ENCODE measurements at places on chromosomes 16 and 17.

DNA sequence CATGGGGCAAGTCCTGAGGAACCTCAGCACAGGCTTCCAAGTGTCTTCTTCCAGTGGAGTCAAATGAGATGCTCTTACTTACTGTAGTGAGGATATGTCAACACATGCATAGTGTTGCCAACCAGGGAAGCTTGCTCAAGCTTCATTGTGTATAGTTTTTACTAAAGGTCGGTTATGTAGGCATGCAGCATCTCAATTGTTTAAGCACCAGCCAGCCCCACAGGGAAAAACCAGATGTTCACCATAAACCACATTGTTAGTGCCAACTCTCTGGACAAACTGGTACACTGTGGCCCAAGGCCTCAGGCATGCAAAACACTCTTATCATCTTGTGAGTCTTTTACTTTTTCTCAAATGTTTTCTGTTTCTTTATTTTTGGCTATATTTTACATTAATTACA lies 152.1 kb downstream of the PHKB start:
- DNase-seq = no peak

- DNase-seq = no peak
Observed at GRCh38 chr17:32495359-32496231, 8.8 kb downstream of the CDK5R1 start.

DNA sequence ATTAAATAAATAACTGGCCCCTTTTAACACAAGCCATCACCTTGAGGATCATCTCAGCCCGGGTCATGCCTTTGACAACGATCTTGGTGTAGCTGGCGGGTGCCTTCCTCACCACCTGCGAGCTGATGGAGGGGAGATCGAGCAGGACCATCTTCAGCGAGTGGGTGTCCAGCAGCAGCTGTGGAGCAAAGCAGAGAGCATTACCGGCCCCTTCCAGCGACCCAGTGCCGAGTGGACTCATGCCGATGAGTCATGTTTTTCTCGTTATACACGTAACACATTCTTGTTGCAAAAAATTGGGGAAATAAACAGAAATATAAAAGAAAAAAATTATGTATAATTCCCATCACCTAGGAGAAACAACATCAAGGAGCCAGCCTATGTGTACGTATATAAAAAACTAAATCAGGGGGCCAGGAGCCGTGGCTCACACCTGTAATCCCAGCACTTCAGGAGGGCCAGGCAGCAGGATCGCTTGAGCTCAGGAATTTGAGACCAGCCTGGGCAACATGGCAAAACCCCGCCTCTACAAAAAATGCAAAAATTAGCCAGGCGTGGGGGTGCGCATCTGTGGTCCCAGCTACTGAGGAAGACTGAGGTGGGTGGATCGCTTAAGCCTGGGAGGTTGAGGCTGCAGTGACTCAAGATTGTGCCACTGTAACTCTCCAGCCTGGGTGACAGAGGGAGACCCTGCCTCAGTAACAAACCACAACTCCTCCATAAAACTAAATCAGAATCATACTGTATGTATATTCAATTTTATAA lies 169.1 kb upstream of the RPH3AL start:
- DNase-seq = no peak

DNA sequence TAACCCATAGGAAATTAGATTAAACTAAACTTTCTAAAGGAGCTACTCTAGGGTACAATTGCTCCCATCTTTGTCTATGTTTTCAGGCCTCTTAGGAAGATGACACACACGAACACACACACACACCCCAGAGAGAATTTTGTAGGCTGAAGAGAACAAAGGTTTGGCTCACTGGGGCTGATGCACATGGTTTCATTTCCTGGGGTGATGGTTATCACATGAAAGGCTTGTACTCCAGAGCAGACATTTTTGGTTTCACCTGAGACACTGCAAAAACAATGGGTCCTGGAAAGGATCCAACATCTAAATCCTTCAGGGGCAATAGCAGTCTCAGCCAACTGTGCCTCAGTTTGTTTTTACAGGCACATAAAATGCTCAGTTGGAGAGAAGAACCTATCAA lies 62.8 kb downstream of the GRB7 start:
- peak; percentile 32 for DNase-seq

DNA sequence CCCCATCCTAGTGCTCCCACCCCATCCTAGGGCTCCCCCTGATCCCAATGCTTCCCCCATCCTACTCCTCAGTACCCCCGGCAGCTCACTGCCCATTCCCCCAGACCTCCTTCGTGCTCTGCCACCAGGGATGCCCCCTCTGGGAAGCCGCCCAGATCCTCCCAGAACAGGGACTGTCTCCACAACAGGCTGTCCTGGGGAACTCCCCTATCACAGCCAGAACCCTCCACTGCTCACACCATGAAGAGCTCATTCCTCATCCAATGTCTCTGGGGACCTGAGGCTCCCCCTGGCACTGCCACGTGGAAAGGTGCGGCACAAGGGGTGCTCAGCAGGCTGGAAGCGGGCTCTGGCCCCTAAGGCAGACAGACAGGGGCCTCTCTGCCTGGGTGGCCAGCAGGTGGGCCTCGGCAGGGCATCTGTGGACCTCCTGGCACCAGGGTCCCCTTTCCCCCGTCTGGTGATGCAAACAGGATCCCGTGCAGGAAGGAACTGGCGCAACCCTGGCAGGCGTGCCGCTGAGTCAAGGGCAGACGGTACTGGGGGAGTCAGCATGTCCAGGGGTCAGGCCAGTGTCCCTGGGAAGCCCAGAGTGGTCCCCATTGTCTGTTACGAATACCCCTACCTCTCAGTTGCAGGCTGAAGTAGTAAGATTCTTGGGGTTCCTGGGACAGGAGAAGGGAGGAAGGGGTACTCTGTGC lies 14.8 kb upstream of the PVALEF start:
- no peak for DNase-seq

DNA sequence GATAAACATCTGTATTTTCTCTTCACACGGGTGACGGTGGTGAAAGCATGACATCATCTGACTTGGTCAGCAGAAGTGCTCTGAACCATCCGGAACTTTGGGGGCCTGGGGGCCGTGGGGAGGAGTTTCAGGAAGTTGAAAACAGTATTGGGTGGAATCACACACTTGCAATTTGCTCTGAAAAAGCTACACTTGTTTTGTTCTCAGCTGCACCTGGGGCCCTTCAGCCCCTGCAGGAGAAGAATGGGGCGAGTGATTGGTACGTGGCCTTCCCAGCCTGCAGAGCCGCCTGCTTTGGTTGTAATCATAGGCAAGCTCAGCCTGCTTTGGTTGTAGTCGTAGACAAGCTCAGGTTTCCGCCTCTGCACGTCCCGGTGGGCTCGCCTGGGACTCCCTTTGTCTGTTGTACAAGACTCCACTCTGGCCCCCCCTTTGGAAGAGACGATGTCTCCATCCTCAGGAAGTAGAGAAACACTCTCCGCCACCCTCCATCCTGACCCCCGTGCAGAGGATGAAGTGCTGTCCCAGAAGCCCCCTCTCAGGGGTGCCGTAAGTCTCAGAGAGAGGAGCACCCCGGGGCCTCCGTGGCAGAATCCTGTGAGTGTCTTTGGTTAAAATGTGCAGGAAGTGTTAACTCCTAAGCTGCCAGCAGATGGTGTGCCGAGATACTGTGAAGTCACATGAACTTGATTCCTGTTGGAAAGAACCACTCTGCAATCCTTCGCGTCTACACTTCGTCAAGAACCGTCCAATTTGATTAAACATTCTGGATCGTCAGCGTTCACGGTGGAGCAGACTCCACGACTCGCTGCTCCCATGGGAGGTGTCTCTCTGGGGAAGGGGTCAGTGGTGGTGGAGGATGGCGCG lies 5.4 kb downstream of the BANP start:
- DNase-seq = peak; percentile 50

- no peak for DNase-seq
Observed at GRCh38 chr17:55265311-55266021, 706 bp downstream of the HLF start.

- DNase-seq = no peak
Observed at GRCh38 chr17:77884019-77884418, 74.5 kb upstream of the TNRC6C start.

- no peak for DNase-seq
Observed at GRCh38 chr17:76273445-76274111, 8.4 kb downstream of the UBALD2 start.

GRCh38 chr17:41522301-41523224 lies 3.9 kb upstream of the KRT15 start:
- DNase-seq = no peak

GRCh38 chr16:89481356-89481955 lies 8.9 kb downstream of the ANKRD11 start:
- no peak for DNase-seq

- DNase-seq = no peak
Observed at GRCh38 chr16:73046849-73047214, 1.1 kb downstream of the ZFHX3 start.

DNA sequence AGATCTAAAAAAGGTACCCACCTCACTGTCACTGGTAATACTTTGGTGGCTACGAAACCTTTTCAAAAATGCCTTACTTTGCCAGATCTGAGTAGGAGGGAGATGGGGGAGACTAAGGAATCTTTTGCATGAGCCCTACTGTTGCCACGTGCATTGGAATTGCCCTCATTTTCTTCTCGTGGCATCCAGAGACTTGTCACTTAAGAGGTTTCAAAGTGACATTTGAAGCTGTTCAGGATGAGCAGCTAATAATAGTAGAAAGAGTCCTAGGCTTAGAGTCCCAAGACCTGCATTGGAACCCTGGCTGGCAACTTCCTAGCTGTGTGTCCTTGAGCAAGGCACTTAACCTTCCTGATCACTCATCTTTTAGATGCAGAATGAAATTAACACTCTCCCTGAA lies 43.5 kb downstream of the GPRC5B start:
- no peak for DNase-seq

DNA sequence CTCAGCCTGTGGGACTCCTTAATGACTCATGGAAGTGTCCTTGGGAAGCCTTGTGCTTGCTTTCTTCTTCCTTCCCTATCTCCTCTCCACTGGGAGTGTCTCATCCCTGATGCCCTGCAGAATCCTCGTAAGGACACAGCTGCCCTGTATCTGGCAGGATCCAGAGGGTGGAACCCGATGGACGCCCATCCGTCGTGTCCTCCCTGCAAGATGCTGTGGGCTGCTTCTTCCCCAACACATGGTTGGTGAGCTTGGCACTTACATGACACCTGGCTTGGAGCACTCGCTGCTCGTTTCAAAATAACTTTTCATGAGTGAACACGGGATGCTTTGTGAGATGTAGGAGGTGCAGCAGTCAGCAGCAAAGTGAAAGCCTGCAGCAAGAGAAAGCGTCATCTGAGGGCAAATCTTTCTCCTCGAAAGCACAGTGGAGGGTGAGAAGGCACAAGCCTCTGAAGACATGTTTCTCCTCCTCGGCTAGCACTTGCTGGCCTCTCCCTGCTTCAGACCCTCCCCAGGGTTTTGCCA lies 3.3 kb downstream of the CCL15 start:
- no peak for DNase-seq

DNA sequence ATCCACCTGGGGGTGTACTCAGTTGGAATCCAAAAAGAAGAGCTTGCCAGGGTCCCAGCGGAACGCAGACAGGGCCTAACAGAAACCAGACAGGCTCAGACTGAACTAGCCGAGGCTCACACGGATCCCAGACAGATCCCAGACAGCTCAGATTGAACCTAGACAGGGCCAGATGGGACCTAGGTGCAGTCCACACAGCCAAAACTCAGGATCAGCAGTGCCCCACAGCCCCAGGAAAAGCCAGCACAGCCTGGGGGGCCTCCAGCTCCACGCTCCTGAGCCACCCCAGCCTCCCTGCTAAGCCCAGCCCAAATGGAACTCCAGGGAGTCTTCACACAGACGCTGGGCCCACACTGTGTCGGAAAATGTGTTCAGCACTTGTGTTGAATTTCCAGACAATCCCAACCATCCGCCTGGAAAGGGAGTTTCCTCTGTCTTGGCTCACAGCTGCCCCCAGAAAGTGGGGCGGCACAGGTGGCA lies 7.5 kb downstream of the STX1B start:
- no peak for DNase-seq

- DNase-seq = no peak
Observed at GRCh38 chr16:86886651-86887050, 308.3 kb downstream of the FOXL1 start.

- DNase-seq = no peak
Observed at GRCh38 chr17:61587242-61587641, 3.8 kb downstream of the NACA2 start.

DNA sequence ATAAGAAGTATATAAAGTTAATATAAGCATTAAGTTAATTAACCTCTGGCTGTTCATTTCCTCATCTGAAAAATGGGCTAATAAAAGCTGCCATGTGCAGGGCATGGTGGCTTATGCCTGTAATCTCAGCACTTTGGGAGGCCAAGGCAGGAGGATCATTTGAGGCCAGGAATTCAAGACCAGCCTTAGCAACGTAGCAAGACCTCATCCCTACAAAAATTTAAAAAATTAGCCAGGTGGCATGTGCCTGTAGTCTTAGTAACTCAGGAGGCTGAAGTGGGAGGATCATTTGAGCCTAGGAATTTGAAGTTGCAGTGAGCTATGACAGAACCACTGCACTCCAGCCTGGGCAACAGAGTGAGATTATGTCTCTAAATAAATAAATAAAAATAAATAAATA lies 40.6 kb upstream of the MMD start:
- DNase-seq = no peak

DNA sequence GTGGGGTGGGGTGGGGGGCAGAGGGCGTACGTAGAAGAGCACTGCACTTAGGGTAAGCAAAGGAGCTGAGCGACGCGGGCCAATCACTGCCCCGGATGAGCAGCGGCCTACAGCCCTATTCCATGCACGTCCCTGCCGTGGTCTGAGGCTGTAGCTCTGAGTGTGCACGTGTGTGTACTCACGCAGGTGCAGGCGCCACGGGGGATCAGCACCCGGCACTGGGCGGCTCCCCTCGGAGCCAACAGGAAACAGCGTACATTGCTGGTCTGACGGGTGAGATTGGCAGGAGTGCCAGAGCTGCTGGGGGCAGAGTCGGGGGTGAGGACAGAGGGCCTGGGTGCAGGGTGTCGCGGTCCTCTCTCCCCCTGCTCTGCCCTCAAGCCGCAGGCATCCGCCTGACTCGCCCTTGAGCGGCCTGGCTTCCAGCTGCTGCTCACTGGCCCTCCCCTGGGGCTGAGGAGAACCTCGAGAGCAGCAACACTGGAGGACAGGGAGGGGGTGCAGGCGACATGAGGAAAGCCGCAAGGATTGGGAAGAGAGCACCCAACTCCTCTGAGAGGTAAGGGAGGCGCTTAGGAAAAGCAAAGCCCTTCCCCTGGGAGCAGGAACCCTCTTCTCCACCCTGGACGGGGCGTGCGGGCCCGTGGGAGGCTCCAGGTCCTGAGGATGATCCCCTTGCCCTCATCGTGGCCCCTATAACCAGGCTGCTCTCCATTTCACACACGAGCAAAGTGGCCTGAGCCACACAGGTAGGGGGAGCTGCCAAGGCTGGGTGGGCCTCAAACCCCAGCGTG lies 57.8 kb downstream of the ENGASE start:
- no peak for DNase-seq

GRCh38 chr16:72992142-72992601 lies 55.8 kb downstream of the ZFHX3 start:
- DNase-seq = no peak

GRCh38 chr16:75083813-75084212 lies 32.8 kb downstream of the LDHD start:
- DNase-seq = no peak

GRCh38 chr17:79162012-79162963 lies 87.7 kb downstream of the ENGASE start:
- no peak for DNase-seq

GRCh38 chr17:74116087-74116717 lies 87.3 kb upstream of the RPL38 start:
- DNase-seq = no peak
